ENCODE measurements at places on chromosomes 7 and 10. TPM values are rescaled to one million over a fixed set of nuclear protein-coding genes. Genes with fewer than 3 reads are reported as not detected.
A peak's percentile ranks its signal among the peaks of the same experiment; 100 is the strongest.

GRCh38 chr7:51243631-51244030 lies 73.0 kb downstream of the COBL start:
- H3K4me1 ChIP-seq = no peaks in the 10 kb centered on the region
- no peaks in the 10 kb centered on the region for H3K36me3 ChIP-seq
- no peak overlapping the region for H3K27ac ChIP-seq

GRCh38 chr7:12674861-12675260 lies 12.6 kb upstream of the ARL4A start:
- H3K27me3 ChIP-seq = no peaks in the 10 kb centered on the region
- no peaks in the 10 kb centered on the region for H3K4me1 ChIP-seq
- DNase-seq = peak; percentile 29
- H3K36me3 ChIP-seq = no peaks in the 10 kb centered on the region

GRCh38 chr7:28539289-28539981 lies 127.1 kb downstream of the CREB5 start:
- H3K27ac ChIP-seq = no peak overlapping the region
- no peak overlapping the region for H3K4me3 ChIP-seq
- H3K27me3 ChIP-seq = peaks cover 18% of the 10 kb centered on the region
- no peaks in the 10 kb centered on the region for H3K36me3 ChIP-seq

DNA sequence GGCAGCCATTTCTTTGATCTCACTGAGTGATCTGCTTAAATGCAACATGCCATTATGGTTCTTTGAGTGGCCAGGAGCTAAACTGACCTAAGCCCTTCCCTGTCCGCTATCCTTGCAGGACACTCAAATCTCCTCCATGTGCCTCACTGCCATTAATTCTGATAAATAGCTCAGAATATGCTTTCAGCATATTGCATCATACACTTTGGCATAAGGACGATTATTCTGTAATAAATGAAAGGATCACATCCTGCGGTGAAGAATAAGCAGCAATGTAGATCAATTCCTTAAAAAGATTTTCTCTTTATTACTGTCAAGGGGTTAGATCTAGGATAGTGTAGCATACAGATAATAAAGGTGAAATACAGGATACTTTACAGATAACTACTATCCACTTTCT lies 231.8 kb upstream of the CTBP2 start:
- no peaks in the 10 kb centered on the region for H3K27me3 ChIP-seq
- no peaks in the 10 kb centered on the region for H3K36me3 ChIP-seq
- H3K27ac ChIP-seq = no peak overlapping the region
- no peak overlapping the region for H3K4me3 ChIP-seq
- no peaks in the 10 kb centered on the region for H3K4me1 ChIP-seq

DNA sequence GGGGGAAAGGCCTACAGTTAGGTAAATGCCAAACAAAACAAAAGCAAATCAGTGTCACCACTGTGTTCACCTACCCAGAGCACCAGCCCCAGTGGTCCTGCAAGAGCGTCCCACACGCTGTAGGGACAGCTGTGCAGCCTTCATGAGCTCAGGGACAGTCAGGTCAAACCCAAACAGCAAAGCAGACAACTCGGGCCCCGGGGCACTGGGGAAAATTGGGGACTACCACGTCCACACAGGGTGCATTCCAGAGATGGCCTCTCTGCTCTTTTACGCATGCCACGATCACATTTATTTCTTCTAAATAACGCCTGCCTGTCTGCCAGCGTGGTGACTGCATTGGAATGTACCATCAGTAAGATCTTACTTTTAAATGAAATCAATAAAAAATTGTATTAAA lies 21.7 kb downstream of the EBF3 start:
- no peaks in the 10 kb centered on the region for H3K4me1 ChIP-seq
- DNase-seq = no peak
- no peak overlapping the region for H3K4me3 ChIP-seq
- no peaks in the 10 kb centered on the region for H3K27me3 ChIP-seq
- no peaks in the 10 kb centered on the region for H3K36me3 ChIP-seq
- no peak overlapping the region for H3K27ac ChIP-seq

DNA sequence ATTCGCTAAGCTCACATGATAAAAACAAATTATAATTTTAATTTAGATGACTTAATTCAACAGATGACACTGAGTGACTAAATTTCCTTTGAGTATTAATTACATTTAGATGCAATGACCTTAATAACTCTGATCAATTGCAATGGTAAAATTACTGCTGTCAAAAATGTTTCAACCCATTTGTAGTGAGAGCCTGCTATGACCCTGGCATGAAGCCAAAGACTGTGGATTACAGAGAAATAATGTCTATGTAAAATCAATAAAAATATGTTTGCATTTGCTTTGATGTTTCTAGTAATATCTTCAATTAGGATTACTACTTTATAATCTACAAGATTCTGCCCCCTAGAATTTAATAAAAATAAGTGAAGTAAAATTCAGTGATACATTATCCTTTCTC lies 15.6 kb downstream of the MKX start:
- H3K4me1 ChIP-seq = no peaks in the 10 kb centered on the region
- H3K36me3 ChIP-seq = no peaks in the 10 kb centered on the region
- H3K4me3 ChIP-seq = no peak overlapping the region
- no peak overlapping the region for H3K27ac ChIP-seq

Gene AGR2
- 256 TPM for total RNA-seq

- H3K4me1 ChIP-seq = no peaks in the 10 kb centered on the region
- peaks cover 18% of the 10 kb centered on the region for H3K27me3 ChIP-seq
- peak; percentile 23 for DNase-seq
- H3K36me3 ChIP-seq = no peaks in the 10 kb centered on the region
- no peak overlapping the region for H3K27ac ChIP-seq
- H3K4me3 ChIP-seq = no peak overlapping the region
Measured at GRCh38 chr10:133616371-133617130, 10.0 kb downstream of the FRG2B start.

- no peak overlapping the region for H3K4me3 ChIP-seq
- H3K4me1 ChIP-seq = no peaks in the 10 kb centered on the region
- no peaks in the 10 kb centered on the region for H3K27me3 ChIP-seq
Measured at GRCh38 chr10:48536916-48537890, 67.7 kb downstream of the ARHGAP22 start.

Gene PPP1R17
- not detected for total RNA-seq

DNA sequence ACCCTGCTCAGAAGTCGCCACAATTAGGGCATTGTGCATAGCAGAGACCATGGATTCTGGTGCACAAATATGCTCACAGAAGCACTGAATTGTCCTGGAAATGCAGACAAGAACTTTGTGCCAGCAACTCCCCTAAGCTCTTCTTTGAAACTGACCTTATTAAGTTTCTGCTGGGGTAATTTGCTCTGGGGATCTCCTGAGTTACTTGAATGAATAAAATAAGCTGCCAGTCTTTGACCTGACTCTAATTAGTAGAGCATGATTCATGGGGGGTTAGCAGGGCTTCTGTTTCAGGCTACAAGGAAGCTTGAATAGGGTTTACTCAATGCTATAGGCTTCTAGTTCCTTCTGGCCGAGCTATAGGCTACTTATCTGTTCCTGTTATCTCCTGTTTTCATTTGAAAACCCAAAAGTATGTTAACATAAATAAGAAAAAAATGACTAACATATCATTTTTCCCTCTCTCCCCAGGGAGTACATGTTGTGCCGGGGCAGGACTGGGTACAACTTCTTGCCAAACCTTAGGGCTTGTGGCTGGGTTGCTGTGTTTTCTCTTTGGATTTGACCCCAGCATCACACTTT lies 169.0 kb upstream of the TMEM229A start:
- H3K27ac ChIP-seq = no peak overlapping the region
- no peaks in the 10 kb centered on the region for H3K4me1 ChIP-seq

DNA sequence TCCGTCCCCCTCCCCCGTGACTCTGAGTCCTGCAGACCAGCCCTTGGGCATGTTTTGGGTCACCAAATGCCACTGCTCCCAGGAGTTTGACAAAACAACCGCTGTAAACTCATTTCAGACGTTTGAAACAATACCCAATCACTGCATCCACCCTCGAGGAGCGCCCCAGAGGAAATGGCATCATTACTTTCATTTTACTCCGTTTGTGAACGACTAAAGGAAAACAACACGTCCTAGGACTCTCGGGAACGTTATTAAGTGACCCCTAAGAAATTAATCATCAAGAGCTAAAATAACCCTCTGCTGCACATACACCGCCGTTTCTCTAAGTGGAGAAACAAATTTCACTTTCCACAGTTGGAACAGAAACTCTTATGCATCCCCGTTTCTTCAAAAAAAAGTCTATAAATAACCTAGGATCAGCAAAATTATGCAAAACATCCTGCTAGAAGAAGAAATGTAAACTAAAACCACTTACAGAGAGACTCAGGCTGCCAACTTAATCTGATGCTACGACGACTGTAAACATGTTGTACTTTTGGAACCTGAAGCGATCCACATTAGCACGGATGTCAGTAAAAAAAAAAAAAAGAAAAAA lies 109.9 kb upstream of the EFCAB10 start:
- H3K4me3 ChIP-seq = peak overlapping the region; percentile 18
- H3K27me3 ChIP-seq = no peaks in the 10 kb centered on the region
- DNase-seq = peak; percentile 15
- H3K4me1 ChIP-seq = peaks cover 8% of the 10 kb centered on the region

Gene GIMAP4
- 37.6 TPM for total RNA-seq

GRCh38 chr7:99784007-99784406 lies at the start of gene CYP3A4:
CYP3A4 (minus strand) TSS chr7:99784184; CDS start chr7:99784081, 103 bp downstream.
- H3K4me3 ChIP-seq = no peak within 1 kb of the TSS
- H3K27ac ChIP-seq = no peak within 1 kb of the TSS
- peaks cover 9% of the 10 kb centered on the region for H3K4me1 ChIP-seq
- H3K27me3 ChIP-seq = no peaks in the 10 kb centered on the region
- peak; percentile 17 for DNase-seq

DNA sequence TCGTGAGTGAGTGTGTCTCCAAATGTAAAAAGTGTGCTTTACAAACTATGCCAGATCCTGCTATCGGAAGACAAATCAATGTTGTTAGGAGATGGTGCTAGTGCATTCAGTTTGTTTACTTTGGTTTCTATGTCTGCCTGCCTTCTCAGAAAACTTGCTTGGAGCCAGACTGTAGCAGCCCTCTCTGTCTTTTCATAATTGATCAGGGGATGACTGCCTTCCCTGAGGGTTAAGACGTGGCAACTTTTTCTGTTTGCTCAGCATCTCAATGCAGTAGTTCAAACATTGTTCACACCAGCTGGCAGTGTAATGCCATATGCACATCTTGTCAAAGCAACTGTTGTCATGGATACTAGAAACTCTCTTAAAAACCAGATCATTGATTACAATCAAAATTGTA lies 118.5 kb downstream of the FOXP2 start:
- no peaks in the 10 kb centered on the region for H3K27me3 ChIP-seq
- no peaks in the 10 kb centered on the region for H3K4me1 ChIP-seq
- no peak for DNase-seq
- no peak overlapping the region for H3K27ac ChIP-seq

DNA sequence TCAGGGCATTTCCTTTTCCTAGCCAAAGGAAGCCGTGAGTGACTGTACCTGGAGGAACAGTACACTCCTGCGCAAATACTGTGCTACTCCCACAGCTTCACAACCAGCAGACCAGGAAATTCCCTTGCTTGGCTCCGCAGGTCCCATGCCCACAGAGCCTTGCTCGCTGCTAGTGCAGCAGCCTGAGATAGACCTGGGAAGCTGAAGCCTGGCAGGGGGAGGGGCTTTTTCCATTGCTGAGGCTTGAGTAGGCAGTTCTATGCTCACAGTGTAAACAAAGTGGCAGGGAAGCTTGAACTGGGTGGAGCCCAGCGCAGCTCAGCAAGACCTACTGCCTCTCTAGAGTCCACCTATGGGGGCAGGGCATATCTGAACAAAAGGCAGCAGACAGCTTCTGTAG lies 291.2 kb downstream of the HGF start:
- DNase-seq = peak; percentile 48
- no peaks in the 10 kb centered on the region for H3K27me3 ChIP-seq
- no peak overlapping the region for H3K4me3 ChIP-seq
- no peaks in the 10 kb centered on the region for H3K4me1 ChIP-seq
- no peaks in the 10 kb centered on the region for H3K36me3 ChIP-seq
- no peak overlapping the region for H3K27ac ChIP-seq

- no peaks in the 10 kb centered on the region for H3K36me3 ChIP-seq
- DNase-seq = no peak
- no peak overlapping the region for H3K4me3 ChIP-seq
- H3K27ac ChIP-seq = no peak overlapping the region
Measured at GRCh38 chr7:16015981-16016380, 329.5 kb upstream of the MEOX2 start.

DNA sequence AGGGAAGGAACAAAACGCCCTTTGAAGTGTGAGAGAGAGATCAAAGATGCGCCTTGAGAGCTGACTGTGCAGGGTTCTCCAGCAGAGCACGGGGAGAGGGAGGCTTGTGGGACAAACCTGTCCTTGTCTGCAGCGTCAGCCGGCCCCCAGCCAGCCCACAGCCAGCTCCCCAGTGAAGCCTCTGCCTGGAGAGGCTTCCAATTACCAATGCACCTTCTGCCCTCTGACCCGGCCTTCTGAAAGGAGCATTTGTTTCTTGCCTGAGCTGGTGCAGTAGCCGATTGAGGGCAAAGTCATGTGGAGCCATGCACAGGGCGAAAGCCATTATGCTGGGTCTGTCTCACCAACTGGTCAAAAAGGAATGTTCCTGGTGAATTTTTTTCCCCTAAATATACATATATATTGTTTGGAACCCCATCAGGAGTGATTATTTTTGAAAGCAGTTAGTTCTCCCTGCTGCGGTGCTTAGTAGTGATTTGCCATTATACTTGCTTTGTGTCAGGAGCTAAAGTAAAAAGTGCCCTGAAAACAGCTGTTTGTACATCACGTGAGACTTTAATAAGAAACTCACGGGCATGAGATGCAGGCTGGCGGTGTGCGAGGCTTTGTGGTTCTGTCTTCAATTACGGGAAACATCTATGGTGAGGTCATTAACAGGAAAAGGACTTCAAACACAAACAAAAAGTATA lies 268.6 kb downstream of the KLF6 start:
- no peak overlapping the region for H3K27ac ChIP-seq
- H3K4me1 ChIP-seq = no peaks in the 10 kb centered on the region
- DNase-seq = no peak
- no peaks in the 10 kb centered on the region for H3K27me3 ChIP-seq
- no peak overlapping the region for H3K4me3 ChIP-seq
- H3K36me3 ChIP-seq = no peaks in the 10 kb centered on the region

GRCh38 chr7:142196066-142196840 lies 61.6 kb downstream of the PRSS58 start:
- H3K4me3 ChIP-seq = no peak overlapping the region
- no peaks in the 10 kb centered on the region for H3K27me3 ChIP-seq
- no peaks in the 10 kb centered on the region for H3K36me3 ChIP-seq
- H3K27ac ChIP-seq = no peak overlapping the region

Gene MSS51
- total RNA-seq = 1.4 TPM
